Amygdala (tissue), 56 donors: ENCODE measurements at places on chromosomes 2 and 18.

DNA sequence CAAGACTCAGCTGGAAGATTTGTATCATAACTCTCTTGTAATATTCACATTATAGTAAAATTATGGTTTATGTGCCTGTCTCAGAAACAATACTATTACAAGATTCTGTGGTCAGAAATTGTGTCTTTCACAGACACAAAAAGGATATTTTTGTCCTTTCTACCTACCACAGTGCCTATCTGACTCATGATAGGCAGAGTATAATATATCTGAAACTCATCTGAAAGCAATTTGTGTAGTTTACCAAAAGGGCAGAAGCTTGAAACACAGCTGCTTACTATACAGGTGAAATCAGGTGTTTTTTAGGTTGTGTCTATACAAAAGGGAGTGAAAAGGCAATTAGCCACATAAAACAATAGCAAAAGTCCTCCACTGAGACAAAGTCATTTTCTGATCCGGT is 10.9 kb downstream of the TMEM200C start:
- DNase-seq = no peak

GRCh38 chr2:36670881-36671595 is 25.5 kb upstream of the VIT start:
- no peak for DNase-seq

DNA sequence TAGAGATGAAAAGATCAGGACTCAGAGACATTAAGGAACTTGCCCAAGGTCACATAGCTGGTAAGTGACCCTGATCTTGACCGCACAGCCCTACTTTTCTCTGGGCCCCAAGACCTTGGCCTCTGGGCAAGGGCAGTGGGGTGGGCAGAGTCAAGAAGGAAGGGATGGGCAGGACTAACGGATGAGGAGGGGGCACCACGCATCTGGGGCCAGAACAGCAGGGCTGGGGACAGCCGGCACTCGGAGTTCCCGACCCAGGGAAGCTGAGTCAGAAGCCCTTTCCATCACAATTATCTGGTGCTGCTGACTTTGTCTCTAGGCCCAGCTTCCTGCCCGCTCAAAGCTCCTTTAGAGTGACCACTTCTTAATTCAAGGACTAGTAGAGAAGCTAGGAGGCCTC is 14.4 kb downstream of the CFAP65 start:
- DNase-seq = no peak

DNA sequence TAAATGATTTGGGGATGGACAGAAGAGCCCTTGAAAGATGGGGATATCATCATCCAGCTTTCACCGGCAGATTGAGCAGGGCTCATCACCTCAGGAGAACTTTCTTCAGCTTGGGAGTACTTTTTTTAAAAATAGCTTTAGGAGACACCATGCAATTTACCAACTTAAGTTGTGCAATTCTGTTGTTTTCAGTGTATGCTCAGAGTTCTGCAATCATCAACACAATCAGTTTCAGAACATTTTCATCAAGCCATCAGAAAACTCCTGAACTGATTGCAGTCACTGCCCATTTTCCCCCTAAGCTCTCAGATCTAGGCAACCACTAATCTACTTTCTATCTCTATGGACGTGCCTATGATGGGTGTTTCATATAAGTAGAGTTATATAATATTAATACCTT is 117.7 kb downstream of the CRIM1 start:
- no peak for DNase-seq

DNA sequence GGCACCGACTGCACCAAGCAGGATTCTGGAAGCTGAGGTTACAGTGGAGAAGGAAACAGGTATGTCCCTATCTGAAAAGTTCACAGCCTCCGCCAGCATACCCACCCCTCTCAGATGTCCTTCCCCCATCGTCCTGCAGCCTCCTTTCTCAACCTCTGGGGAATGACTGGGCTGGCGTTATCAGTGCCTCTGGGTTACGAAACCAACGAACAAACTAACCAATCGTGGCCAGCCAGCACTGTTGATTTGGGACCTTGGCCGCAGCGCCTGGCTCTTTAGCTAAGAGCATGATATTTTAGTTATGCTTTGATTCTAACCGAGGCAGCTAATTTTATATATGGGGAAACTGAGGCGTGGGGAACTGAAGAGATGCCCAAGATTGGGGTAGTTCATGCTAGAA is 233.0 kb downstream of the TFCP2L1 start:
- DNase-seq = no peak

GRCh38 chr2:164896226-164896625 is 54.6 kb upstream of the COBLL1 start:
- DNase-seq = no peak

GRCh38 chr2:162916286-162916801 is 77.8 kb upstream of the KCNH7 start:
- DNase-seq = no peak

GRCh38 chr18:63260380-63260754 is 59.2 kb downstream of the BCL2 start:
- DNase-seq = no peak

GRCh38 chr2:219002395-219003266 is 9.4 kb upstream of the CRYBA2 start:
- DNase-seq = no peak

DNA sequence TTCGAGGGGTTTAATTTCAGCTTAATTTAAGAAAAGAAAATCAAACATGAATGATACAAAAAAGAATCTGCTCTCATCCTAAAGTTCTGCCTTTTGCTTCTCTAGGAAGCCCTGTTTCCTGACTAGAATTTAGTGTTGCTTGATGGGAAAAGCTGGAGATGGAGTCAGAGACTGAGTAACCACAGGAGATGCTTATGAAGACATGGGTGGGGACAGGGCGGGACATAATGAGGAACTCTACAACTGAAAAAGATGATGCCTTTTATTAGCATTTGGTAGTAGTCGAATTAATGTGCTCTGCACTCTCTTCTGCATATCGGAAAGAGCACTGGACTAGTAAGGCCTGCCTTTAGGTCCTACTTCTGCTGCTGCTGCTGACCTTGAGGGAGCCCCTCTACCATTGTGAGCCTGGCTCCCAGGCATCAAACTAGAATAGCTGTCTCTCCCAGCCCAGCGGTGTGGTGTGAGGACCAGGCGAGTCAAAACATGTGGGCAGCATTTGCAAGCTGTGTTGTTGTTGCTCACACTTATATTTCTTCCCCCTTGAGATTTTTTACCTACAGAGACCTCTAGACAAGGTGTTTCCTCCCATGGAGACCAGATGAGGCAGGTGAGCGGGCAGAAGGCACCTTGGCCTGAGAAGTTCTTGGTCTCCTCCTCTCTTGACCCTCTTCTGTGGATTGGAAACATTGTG is 61.5 kb downstream of the INPP4A start:
- DNase-seq = no peak

DNA sequence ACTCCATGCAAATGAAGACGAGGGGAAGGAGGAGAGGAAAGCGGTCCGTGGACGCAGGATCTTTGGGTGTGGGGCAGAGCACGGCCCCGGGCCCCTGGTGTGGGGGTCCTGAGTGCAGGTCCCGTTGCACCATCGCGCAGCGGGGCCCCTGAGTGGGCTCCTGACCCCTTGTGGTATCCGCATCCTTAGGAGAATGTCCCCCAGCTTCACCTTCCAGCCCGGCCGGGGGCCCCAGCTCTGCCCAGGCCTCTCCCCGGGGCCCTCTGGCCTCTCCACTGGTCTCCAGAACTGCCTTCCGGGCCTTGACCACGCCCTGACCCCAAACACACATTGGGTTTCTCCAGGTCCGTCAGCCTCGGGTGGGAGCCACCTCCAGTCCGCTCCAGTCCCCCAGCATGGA is 431.8 kb upstream of the SALL3 start:
- no peak for DNase-seq

GRCh38 chr2:181116261-181116660 is 135.9 kb downstream of the UBE2E3 start:
- no peak for DNase-seq

DNA sequence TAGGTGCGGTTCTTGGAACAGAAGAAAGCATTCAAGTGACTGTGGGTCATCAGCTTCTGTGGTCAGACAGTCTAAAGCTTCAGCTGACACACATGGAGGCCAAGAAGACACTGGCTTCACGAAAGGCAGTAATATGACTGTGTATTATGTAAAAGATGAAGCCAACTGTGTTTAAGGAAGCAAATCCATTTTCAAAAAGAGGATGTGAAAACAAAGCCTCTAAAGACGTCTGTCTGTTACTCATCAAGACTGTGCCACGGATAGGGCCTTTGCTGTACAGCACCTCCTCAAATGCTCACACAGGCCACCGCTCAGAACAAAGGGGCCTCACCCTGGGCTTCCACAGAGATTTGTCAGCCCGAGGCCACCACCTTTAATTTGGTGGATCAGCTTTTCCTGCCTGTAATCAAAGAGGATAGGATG is 21.1 kb upstream of the TMEM163 start:
- peak; percentile 45 for DNase-seq

GRCh38 chr2:169397697-169398096 is 35.4 kb upstream of the LRP2 start:
- DNase-seq = no peak

- no peak for DNase-seq
Measured at GRCh38 chr2:236369661-236370062, 105.5 kb upstream of the ASB18 start.

- DNase-seq = no peak
Measured at GRCh38 chr2:161766334-161766733, 142.1 kb downstream of the SLC4A10 start.

DNA sequence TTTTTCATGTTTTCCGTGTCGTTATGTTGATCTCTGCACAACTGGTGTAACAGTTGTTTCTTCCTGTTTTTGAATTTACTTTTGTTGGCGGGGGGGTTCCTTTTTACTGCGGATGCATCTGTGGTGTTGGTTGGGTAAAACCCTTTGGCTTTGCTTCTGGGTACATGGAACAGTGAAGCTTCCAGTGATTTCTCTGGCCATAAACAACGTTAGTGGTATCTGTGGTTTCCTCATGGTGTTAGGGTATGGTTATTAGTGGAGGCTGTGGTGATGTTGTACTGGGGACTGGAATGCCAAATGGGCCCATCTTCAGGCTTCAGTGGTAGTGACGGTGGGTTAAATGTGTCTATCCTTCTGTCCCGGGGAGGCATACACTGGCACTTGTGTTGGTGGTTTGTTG is 285.4 kb upstream of the ZNF804A start:
- DNase-seq = no peak

DNA sequence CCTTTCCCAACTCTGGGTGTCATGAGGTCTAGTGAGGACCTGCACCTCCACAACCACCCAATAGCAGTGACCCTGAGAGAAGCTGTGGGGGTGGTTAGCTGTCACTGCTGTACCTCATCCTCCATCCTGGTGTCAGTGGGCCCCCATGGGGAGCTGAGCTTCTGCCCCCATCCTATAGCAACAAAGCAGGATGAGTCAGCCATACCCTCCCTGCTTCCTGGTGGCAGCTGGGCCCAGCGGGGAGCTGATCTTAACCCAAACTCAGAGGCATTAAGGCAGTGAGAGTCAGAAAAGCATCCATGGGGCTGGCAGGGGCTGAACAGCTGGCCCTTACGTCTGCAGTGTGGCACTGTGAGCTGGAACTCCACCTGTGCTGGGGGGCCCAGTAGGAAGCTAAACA is 247.8 kb upstream of the HDAC4 start:
- no peak for DNase-seq

GRCh38 chr2:208064220-208064961 is 39.1 kb upstream of the PLEKHM3 start:
- DNase-seq = no peak

- no peak for DNase-seq
Measured at GRCh38 chr2:31268344-31268743, 34.4 kb downstream of the EHD3 start.

GRCh38 chr2:190640117-190640516 is 8.8 kb upstream of the NAB1 start:
- no peak for DNase-seq

GRCh38 chr2:147110317-147110716 is 734.5 kb upstream of the ACVR2A start:
- DNase-seq = no peak
